HT1080 (cell line): ENCODE measurements at places on chromosomes 11 and 22. TPM values are rescaled to one million over a fixed set of nuclear protein-coding genes. Genes with fewer than 3 reads are reported as not detected.
A peak's percentile ranks its signal among the peaks of the same experiment; 100 is the strongest.

GRCh38 chr11:115590254-115590653 is 86.0 kb upstream of the CADM1 start:
- no peak for DNase-seq

- peak; percentile 95 for DNase-seq
Observed at GRCh38 chr11:105046898-105047579, 1.9 kb upstream of the CARD16 start.

DNA sequence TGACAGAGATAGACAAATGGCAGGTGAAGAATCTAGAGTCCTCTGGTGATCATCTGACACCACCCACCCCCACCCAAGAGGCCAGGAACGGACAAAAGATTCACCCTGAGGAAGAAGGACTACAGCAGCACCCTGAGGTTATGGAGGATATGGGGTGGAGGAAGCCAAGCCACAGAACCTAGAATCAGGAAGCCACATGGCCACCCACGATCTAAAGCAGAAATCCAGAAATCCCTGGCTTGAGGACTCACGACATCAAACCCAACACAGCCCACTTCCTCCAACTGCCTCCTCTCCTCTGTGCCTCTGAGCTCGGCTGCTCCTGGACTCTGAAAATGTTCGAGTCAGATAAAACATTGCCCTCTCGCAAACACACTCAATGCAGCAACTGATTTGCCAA is 364.3 kb downstream of the SHANK2 start:
- no peak for DNase-seq

- no peak for DNase-seq
Observed at GRCh38 chr11:94910270-94910669, 63.1 kb downstream of the CWC15 start.

- no peak for DNase-seq
Observed at GRCh38 chr22:44664149-44664548, 37.9 kb upstream of the PRR5 start.

DNA sequence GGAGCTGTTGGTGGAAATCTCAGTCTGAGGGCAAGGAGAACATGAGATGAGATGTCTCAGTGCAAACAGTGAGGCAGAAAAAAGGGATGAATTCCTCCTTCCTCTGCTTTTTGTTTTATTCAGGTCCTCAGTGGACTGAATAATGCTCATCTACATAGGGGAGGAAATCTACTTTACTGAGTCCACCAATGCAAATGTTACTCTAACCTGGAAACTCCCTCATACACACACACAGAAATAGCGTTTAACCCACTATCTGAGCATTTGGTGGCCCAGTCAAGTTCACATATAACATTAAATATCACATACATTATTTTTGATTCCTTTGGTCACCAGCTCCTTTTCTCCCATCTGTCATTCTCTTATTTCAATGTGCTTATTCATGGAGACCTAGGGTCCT is 418.8 kb downstream of the TMEM135 start:
- no peak for DNase-seq

DNA sequence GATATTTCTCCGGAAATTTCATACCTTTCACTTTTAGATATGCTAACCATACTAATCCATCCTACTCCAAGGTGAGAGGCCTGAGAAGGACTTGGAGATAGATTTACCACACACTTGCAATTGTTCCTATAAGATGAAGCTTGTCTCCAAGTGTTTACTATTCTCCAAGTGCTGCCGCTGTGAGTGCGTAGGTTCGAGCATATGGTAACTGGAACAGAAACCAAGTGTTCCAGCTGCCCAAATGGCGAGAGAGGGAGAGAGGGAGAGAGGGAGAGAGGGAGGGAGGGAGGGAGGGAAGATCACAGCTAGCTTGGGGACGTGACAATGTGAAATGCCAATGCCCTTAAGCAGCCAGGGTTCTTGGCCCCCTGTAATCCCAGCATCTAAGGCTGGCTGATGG is 21.5 kb downstream of the ASCC2 start:
- no peak for DNase-seq

- peak; percentile 41 for DNase-seq
Observed at GRCh38 chr11:69918938-69919650, 99.9 kb upstream of the FGF3 start.

DNA sequence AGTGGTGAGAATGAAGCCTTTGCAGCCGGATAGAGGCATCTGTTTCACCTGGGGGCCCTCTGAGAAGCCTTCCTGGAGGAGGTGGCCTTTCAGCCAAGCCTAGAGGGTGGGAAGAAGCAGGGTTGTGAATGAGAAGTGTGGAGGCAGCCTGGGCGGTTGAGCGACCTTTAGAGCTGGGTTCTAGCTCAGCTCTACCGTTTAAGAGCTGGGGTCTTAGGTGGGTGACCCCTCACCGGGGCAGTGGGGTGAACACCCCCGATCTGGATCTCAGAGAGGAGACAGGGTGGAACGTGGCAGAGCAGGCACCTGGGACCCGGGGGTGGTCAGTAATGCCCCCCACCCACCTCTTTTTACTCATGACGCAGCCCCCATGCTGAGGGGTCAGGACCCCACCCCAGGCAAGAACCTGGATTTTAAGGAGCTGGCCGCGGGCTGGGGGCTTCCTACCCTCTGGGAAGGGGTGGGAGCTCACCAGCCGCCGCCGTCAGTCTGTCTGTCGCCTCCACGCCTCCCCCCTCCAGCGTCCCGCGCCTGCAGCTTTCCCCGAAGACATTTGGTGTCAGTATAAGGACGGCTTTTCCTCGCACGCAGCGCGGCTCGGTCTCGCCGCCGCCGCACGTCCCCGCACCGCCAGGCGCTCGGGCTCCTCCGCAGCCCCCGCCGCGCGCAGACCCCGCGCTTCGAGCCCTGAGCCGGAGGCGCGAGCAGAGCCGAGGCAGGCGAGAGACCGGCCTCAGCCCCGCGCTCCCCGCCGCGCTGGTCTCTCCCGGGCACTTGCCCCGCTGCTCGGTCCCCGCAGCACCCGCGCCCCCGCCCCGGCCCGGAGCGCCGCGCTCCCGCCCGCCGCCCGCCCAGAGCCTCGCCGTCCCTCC is 13.3 kb upstream of the CACNA1I start:
- DNase-seq: no peak

GRCh38 chr11:70891844-70892380 is 360.5 kb downstream of the SHANK2 start:
- DNase-seq: no peak

DNA sequence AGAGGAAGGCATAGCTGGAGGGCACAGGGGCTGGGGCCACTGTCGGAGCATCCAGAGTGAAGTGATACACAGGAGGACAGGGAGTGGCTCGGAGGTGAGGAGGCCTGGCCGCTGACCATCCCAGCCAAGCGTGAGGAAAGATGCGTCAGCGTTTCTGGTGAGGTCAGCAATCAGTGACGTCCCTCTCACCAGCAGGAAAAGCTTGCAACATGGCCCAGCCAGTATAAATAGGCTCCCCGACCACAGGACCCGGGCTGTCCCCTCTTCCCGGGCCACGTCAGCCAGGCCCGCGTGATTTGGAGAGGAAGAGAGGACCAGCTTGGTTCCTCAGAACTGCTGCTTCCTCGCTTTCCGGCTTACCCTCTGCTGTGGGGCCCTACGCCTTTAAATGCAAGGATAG is 4.2 kb upstream of the OSM start:
- peak; percentile 95 for DNase-seq

DNA sequence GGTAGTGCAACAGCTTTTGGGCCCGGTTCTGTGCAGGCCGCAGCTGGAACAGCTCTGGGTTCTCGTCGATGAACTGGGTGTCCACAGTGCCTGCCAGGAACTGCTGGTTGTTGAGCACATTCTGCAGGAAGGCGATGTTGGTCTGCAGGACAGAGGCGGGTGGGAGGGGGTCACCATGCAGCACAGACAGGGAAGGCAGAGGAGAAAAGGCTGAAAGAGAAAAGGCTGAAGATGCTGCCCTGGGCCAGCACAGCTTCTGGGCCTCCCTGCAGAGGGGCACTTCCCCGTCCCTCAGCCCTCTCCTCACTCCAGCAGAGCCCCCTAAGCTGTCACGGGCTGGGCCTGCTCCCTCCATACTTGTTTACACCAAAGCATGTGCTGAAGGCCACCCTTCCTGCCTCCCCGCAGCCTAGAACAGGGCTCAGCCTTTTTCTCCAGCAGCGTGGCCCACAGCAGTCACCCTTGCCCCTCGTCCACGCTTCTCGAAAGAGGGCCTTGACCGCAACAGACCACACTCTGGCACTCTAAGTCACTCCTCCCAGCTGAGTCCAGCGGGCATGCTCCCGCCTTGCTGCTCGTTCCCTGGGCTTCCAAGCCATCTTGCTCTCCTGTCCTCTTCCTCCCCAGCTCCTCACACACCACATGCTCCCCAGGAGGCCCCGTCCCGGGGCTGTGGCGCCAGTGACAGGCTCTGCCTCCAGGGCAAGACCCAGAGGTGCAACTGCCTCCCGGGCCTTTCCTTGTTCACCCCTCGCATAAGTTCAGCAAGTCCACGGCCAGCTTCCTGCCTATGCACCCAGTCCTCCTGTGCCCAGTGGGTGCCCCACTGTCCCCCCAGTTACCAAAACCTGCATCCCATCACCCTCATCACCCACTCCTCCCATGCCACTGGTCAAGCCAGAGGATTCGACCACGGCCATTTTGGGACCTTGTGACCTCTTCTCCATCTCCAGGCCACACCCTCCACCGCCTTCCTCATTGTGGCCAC is 3.3 kb upstream of the LRFN4 start:
- DNase-seq: no peak

GRCh38 chr11:96524475-96524874 is 134.7 kb downstream of the JRKL start:
- peak; percentile 6 for DNase-seq

- no peak for DNase-seq
Observed at GRCh38 chr11:86374586-86374985, at the start of gene CCDC81. CCDC81 (plus strand) TSS chr11:86374887; CDS start chr11:86375164, 277 bp downstream.

GRCh38 chr11:34072832-34073231 is 21.3 kb downstream of the CAPRIN1 start:
- no peak for DNase-seq

DNA sequence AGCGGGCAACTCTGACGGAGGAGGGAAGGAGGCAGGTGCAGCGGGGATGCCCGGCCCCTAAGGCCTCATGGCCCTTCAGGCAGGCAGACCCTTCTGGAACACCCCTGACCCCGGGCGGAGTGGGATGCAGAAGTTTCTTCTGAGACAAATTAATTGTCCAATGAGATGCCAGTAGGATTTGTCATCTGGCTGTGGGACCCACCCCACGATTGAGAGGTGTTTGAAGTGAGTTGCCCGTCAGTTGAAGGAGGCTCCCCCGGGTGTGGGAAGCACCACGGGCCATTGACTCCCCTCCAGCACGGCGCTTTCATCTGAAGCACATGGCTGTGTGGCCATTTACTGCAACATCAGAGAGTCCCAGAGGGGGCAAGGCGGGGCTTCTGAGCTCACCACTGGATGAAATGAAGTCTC is 527.8 kb downstream of the BRD1 start:
- no peak for DNase-seq

GRCh38 chr11:27770576-27770975 is 70.3 kb upstream of the BDNF start:
- peak; percentile 80 for DNase-seq

DNA sequence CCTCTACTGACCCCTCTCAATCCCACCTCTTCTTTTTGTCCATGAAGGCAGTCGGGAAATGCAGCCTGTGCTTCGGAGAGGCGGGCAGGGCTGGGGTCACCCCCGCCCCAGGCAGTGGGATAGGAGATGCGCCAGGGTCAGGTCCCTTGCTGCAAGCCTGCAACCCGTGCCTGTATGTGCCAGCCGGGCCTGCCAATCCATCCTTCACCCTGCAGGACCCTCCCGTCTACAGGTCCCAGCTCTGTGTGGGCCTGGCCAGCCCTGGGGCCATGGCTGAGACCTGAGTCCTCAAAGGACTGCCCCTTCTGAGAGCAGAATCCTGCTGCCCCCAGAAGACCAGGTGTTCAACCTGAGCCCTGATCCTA is 10.9 kb downstream of the ASCL2 start:
- no peak for DNase-seq

- DNase-seq: no peak
Observed at GRCh38 chr11:122149202-122149601, 33.2 kb upstream of the BLID start.

DNA sequence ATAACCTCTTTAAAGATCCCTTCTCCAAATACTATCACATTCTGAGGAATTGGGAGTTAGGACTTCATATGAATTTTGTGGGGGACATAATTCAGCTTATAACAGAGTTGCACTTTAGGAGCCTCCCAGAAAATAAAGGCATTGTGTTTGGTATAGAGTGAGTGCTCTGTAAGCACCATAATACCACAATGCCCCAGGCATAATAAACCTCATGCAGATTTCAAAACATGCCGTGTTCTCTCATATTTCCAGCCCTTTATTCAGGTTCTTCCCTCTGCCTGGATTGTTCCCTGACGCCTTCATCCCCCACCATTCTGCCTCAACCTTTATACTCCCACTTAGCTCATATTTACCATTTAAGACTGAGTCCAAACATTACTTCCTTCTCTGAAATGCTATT is 398.8 kb upstream of the FAT3 start:
- DNase-seq: no peak

DNA sequence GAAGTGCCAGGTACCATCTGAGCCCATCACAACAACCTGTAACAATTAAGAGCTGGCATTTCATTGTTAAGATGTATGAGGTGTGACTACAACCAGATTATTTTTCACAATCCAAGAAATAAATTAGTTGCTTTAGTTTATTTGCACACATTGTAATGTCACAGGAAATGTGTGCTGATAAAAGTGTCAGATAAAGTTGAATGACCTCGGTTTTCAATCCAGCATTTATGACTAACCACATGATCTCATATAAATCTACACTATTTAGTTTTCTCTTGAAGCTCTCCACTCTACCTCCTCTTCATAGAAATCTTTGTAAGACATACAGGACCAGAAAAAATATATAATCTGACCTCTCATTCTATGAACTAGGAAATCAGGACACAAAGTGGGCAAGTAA is 166.2 kb downstream of the PGR start:
- DNase-seq: no peak

GRCh38 chr22:40363059-40363458 is 7.3 kb upstream of the SGSM3 start:
- no peak for DNase-seq

DNA sequence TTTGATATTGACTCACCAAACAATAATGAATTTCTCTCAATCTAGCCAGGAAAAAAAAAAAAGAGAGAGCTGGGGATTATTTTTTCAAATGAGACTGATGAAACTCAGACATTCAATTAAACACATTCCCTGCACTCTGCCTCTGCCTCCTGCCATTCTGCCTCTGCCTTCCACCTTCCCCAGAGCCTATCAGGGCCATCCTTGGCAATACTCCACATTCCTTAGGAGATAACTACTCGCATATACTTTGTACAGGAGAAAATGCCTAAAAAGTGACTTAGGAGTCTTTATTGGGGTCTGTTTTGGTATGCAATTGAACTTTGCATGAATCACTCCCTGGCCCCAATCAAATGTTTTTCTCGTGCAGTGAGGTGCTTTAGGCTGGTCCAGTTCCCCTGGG is 246.6 kb upstream of the PLET1 start:
- no peak for DNase-seq

- DNase-seq: no peak
Observed at GRCh38 chr22:41844036-41844435, 11.1 kb downstream of the SREBF2 start.

CRYBB1 gene
- not detected in 2 replicates for total RNA-seq

PATE4 gene
- total RNA-seq: not detected in 2 replicates

TTC12 gene
- total RNA-seq: 11.4 and 14.5 TPM in 2 replicates

NCAM1 gene
- total RNA-seq: 24.2 and 26.3 TPM in 2 replicates

PHOX2A gene
- total RNA-seq: not detected in 2 replicates

FOLH1 gene
- total RNA-seq: 0.20 and 0.40 TPM in 2 replicates

PICK1 gene
- total RNA-seq: 25.4 and 27.0 TPM in 2 replicates

SCT gene
- not detected in 2 replicates for total RNA-seq

OR51B2 gene
- 4.4 and 5.8 TPM in 2 replicates for total RNA-seq

ZNF215 gene
- total RNA-seq: not detected in 2 replicates

ZNF280B gene
- 1.7 and 2.1 TPM in 2 replicates for total RNA-seq

GUCY1A2 gene
- total RNA-seq: 0.27 and 0.84 TPM in 2 replicates

SIAE gene
- 4.3 and 5.5 TPM in 2 replicates for total RNA-seq
